ENCODE measurements at places on chromosomes 6 and 20.

GRCh38 chr20:57381596-57382503 is 9.3 kb upstream of the RBM38 start:
- DNase-seq: peak; percentile 83

GRCh38 chr20:32762754-32763201 is 593 bp downstream of the DNMT3B start:
- peak; percentile 44 for DNase-seq

DNA sequence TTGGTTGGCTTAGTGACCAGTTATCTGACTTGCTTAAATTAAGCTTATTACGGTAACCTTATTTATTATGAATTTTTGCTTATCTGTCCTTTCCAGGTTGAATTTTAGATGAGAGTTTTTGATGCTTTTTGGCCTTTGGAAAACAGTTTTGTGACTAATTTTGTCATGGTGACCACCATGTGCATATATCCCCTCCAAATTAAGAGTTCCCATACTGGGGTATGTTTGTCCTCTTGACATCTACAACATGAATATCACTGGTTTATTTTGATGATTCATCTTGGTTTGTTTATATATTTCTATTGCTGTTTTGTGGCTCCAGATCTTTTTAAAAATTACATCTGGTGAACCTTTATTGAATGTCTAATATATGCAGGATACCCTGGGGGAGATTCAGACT is 61.4 kb downstream of the PHF20 start:
- no peak for DNase-seq

- no peak for DNase-seq
These were observed 24.8 kb downstream of the ZNF311 start for GRCh38 chr6:28980137-28980851.

- peak; percentile 60 for DNase-seq
These were observed 796 bp upstream of the RREB1 start for GRCh38 chr6:7106752-7107577.

- DNase-seq: no peak
These were observed 705 bp upstream of the UTRN start for GRCh38 chr6:144284478-144284782.

DNA sequence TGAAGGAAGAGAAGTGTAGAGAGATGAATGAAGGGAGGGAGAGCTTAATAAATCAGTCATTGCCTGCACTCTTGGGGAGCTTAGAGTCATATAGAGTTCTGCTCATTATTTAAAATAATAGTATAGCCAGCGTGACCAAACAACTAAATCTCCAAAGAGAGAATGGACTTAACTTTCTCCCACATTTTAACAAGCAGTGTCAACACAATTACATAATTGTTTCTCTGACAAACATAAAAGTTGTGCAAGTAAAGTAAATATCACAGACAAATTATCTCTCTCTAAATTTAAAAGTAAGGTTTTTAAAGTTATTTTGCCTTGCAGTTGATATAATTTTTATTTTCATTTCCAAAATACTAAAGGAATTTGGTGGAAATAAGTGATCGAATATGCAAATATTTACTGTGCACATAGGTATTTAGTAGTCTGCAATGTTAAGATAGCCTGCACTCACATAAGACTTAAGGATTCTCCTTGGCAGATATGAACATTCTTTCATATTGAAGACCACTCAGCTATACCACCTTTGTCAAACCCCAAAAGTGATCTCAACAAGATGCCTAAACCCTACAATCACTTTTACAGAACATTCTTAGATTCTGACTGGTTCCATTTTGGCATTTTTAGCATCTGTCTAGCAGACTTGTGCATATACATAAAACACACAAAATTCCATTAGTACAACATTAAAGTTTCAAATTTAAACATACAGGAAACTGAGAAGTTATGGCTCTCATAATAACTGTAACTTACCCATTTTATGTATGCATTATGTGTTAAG is 67.7 kb downstream of the KIF6 start:
- DNase-seq: no peak

DNA sequence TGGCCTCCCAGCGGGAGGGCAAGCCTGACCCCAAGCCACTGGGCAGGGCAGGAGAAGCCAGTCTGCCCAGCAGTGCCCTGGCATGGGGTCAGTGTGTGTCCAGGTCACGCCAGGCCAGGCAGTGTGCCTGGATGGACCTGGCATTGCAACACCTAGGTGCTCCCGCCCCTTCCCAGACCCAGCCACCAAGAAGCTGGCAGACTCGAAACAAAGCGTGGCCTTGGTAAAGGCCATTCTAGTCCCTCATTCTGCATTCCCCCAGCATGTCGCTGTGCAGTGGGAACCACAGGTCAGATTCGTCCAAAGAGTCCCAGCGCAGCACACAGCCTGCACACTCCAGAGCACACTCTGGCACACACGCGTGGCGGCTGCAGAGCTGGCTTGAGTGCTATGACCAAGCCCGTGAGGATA is 19.3 kb upstream of the APMAP start:
- no peak for DNase-seq

- DNase-seq: no peak
These were observed 36.7 kb downstream of the COL9A1 start for GRCh38 chr6:70266142-70266541.

- DNase-seq: no peak
These were observed 12.7 kb downstream of the NKX2-2 start for GRCh38 chr20:21501184-21501583.

GRCh38 chr20:20020908-20021307 is 3.7 kb downstream of the NAA20 start:
- DNase-seq: no peak

- no peak for DNase-seq
These were observed 43.4 kb upstream of the ARHGAP18 start for GRCh38 chr6:129753422-129753821.

DNA sequence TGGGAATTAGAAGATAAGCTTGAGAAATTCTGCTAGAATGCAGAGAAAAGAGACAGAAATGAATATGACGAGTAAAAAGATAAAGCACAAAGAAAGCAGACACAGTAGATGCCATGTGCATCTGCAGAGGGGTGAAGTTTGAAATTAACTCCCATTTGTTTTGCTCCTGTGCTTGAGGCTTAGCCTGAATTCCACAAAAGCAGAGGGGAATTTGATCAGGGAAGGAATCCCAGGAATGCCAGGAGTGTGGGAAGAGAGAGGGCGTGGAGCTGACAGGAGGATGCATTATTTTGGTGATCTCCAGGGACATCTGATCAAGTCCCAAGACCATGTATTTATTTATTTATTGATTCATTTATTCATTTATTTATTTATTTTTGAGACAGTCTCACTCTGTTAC is 55.6 kb downstream of the SLC22A1 start:
- no peak for DNase-seq

GRCh38 chr6:117513778-117514365 is 31.4 kb downstream of the DCBLD1 start:
- no peak for DNase-seq

GRCh38 chr20:47205577-47206123 is 150.8 kb downstream of the ZMYND8 start:
- no peak for DNase-seq

DNA sequence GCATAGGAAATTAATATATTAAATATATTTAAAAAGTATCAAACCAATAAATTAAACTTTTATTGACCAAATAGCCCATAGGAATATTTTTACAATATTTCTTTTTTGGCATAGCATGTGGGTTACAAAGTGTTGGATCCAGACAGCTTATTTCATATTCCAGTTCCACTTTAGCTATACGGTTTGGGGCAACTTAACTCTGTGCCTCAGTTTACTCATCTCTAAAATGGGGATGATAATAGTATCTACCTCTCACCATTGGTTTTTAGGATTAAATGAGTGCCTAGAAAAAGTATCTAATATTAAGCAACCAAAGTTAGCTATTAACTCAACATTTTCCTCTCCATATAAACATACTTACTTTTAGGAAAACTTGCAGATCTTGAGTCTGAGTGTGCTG is 243.8 kb downstream of the TBC1D32 start:
- no peak for DNase-seq

- no peak for DNase-seq
These were observed 53.1 kb downstream of the MAP3K7 start for GRCh38 chr6:90533615-90534336.

- DNase-seq: no peak
These were observed 7.3 kb upstream of the DLGAP4 start for GRCh38 chr20:36298795-36299339.

GRCh38 chr6:56368491-56368890 is 121.1 kb upstream of the COL21A1 start:
- DNase-seq: no peak

- DNase-seq: no peak
These were observed 184.2 kb downstream of the LY86 start for GRCh38 chr6:6772751-6773150.

- no peak for DNase-seq
These were observed 16.5 kb upstream of the BHLHE23 start for GRCh38 chr20:63023071-63023935.

- no peak for DNase-seq
These were observed 394.4 kb downstream of the CDH26 start for GRCh38 chr20:60352596-60352995.

GRCh38 chr6:16836144-16836981 is 75.1 kb upstream of the ATXN1 start:
- peak; percentile 48 for DNase-seq

- no peak for DNase-seq
These were observed 48.0 kb upstream of the BCAS1 start for GRCh38 chr20:54118220-54119001.

GRCh38 chr6:56620229-56620868 is 22.3 kb downstream of the DST start:
- no peak for DNase-seq

- DNase-seq: peak; percentile 61
These were observed at the start of gene TAGAP for GRCh38 chr6:159044899-159045727. Gene TAGAP (minus strand): TSS chr6:159044991. CDS start chr6:159044146, 845 bp downstream.

DNA sequence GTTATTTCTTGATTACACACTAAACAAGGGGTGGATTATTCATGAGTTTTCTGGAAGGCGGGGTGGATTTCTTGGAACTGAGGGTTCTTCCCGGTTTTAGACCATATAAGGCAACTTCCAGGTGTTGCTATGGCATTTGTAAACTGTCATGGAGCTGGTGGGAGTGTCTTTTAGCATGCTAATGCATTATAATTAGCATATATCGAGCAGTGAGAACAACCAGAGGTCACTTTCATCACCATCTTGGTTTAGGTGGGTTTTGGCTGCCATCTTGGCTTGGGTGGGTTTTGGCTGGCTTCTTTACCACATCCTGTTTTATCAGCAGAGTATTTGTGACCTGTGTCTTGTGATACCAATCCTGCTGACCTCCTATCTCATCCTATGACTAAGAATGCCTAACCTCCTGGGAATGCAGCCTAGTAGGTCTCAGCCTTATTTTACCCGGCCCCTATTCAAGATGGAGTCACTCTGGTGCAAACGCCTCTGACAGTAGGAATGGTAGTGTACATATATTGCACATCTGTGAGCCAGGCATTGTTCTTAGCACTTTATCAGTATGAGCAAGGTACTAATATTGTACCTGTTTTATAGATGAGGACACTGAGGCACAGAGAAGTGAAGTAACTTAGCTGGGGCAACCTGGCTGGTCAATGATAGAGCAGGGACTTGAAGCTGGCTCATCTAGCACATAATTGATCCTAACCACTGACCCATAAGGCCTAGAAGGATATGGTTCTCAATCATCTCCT is 203.7 kb downstream of the NFATC2 start:
- DNase-seq: no peak

DNA sequence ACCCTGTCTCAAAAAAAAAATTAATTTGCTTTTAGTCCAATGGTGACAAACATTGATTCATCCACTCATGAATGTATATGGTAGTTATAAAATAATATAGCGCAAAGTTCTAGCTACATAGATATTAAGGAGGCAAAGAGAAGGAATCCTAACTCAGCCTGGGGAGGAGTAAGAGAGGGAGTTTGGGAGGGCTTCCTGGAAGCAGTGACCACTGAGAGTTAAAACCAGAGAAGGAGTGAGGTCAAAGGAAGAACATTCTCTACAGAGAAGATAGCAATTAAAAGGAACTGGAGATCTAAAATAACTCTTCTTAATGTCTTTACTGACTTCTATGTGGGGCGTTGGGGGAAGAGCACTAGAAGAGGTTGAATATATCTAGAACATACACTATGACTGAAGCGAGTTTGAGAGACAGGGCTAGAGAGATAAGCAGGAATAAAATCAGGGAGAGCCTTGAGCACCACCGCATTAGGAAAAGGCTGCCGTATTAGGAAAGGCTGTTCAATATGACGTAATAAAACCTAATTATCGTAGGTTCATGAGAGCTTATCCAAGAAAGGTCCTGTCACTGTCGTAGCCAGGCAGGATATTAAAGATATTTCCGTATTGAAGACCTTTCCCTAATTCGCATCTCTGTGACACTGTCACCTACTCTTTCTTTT is 81.8 kb upstream of the CNKSR3 start:
- DNase-seq: no peak

- no peak for DNase-seq
These were observed 56.1 kb downstream of the FIG4 start for GRCh38 chr6:109747221-109747620.
